ENCODE measurements at places on chromosomes 11 and 22.

GRCh38 chr11:120330045-120330444 lies 4.9 kb downstream of the TLCD5 start:
- no peak for DNase-seq

GRCh38 chr11:17528906-17529843 lies 15.0 kb downstream of the USH1C start:
- DNase-seq = no peak

DNA sequence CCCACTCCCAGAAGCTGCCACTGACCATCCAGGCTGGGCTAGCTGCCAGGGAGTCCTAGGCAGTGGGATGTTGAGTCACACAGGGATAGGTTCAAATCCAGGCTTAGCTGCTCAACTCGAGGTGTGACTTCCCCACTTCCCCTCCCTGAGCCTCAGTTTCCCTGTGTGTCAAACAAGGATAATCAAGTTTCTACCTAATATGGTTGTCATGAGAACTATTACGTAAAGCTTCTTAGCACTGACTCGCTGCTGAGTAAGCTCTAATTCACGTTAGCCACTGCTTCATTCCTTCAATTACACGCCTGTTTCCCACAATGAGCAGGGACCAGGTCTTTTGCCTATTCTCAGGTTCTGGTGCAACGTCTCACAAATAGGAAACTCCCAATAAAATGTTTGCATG lies 67.7 kb downstream of the SEZ6L start:
- DNase-seq = no peak

GRCh38 chr22:46727813-46728364 lies 10.2 kb downstream of the CERK start:
- no peak for DNase-seq

DNA sequence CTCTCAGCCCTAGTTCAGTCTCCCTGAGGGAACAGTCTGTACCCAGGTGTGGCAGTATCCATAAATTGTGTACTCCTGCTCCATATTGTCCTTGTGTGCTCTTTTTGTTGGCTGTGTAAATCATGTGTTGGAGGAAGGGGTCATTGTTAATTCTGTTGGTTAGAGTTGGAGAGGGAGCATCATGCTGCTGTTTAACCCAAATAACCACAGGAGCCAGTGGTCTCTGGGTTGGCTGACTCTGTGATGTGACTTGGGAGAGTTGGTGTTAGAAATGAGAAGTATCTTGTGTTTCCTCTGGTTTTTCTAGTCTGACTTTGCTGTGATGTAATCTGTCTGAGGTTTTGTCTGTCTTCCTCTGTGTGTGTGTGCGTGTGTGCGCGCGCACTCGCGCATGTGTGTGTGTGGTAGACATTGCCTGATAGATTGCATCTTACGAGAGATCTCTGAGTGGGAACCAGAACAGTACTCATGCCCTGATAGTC lies 30.5 kb downstream of the CTNND1 start:
- DNase-seq = peak; percentile 82

DNA sequence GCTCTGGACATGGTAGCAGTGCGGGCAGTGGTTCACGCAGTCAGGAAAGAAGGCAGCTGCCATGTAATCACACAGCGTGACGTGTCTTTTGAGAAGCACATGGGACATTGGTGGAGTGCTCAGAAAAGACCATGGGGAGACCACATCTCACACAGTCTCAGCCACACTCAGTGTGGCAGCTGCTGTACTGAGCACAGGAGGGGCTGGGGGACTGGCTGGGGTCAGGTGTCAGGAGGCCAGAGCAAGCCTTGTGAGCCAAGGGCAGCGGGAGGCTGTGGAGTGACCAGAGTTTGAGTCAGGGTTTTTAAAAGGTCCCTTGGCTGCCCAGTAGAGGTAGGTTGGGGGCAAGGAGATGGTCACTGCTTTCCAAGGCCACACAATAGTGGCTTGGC lies 18.5 kb downstream of the CLDN5 start:
- no peak for DNase-seq

DNA sequence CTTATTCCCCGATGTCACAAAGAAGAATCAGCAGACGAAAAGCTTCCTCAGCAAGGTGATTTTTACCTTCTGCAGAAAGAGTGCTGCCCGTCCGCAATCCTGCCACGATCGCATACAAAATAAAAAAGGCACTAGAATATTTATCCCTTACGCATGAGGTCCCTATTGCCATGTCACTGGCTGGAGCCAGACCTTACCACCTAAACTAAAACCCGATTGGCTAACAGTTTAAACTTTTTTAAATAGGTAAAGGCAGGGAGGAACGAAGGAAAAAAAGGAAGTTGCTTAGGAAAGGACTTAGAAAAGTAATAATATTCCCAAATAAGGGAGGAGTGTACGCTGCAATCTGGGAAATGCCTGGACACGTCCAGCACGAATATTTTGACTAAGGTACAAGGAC lies 21.2 kb upstream of the ALDH3B2 start:
- no peak for DNase-seq

- no peak for DNase-seq
Observed at GRCh38 chr11:61052182-61052972, 49.9 kb upstream of the CD5 start.

DNA sequence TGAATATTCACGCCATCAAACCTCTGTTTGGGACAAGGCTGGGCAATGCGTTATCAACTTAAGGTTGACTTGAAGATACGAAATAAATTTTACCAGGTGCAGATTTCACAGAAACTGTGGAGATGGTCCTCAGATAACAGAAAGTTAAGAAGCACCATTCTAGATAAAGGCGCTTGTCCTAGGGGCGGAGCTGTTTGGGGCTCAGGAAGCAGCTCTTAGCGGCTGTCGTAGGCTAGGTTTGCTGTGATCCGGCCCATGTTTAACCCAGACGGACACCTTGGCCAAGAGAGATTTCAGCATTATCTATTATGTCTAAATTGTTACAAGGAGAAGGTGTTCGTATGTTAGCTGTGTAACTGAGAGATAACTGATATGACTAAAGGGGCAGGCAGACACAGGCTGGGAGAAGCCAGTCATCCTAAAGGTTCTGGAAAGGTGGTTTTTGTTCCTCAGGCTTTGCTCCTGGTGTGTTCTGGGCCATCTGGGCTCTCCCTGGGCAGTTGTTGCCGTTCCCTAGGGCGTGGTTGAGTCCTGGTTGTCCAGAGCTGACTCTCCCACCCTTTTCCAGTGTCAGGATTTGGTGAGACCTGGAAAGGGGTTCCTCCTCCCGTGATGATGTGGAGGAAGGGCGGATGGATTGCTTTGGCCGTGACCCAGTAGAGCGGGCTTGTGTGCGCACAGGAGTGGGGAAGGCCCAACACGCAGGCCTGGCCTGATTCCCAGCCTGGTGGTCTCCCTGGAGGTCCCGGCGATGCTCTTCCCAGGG lies 25.8 kb downstream of the TPCN2 start:
- peak; percentile 45 for DNase-seq

DNA sequence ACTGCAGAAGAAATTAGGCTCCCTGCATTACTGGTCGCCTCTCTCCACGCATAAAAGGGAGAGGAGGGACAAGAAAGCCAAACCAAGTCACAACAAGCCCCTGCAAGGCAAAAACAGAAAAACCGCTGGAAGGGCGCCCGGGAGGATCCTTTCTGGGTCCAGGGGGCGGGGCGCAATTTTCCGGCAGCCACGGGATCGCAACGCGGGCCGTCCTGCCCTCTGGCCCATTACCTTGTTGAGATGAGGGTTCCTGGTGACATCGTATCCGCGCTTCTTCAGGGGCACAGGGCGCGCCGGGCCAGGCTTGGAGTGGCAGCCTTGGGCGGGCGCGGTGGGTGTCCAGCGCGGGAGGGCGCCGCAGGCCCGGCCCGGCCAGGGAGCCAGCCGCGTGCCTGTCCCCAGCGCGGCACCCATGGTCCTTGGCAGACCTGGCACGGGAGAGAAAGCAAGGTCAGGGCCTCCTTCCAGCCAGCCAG lies 847 bp downstream of the ME3 start:
- peak; percentile 47 for DNase-seq

- no peak for DNase-seq
Observed at GRCh38 chr11:65639623-65640482, 2.0 kb downstream of the SIPA1 start.

DNA sequence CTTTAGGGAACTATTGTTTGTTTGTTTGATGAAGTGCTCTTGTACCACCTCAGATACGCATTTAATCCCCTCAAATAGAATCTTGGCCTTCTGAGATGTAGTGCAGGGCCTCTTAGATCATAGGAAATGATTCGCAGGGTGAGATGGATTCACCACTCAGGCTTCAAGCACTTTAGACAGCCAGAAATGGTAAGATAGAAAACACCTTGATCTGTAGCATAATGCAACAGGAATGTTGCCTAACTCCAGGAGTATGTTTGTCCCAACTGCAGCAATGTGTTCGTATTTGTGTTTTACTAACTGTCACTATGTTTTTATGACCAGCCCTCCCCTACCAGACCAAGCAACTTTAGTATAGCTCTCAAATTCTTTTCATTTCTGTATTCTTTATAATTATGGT lies 761.2 kb downstream of the NELL1 start:
- no peak for DNase-seq

GRCh38 chr11:65003282-65003681 lies 6.5 kb upstream of the BATF2 start:
- DNase-seq = no peak

DNA sequence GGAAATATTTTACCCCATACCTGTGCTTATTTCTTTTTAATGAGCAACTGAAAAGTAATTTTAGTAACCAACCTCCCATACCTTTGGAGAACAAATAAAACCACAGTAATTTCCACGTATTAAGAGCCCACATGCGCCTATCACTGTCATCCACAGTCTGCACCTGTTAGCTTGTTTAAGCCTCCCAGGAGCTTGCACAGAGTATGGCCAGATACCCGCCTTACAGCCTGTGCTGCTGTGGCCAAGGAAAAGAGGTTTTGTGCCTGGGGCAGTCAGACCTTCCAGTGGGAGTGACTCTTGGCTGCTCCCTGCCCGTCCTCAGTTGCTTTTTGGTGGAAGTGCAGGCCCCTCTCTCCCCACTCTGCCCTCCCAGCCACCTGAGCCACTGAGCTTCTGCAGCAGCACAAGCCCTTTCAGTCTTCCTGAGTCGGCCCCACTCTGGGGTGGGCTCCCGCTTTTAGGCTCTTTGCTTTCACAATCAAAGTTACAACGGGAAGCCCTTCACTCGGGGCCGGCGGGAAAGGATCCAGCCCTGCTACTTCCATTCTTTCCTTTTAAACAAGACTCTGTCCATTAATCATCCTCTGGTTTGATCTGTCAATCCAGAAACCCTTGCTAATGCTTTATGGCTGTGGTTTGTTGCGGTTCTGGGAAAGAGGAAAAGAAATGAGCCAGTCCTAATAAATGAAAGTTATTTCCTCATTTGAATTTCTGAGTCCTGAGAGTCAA lies 308.8 kb downstream of the TBC1D22A start:
- no peak for DNase-seq

DNA sequence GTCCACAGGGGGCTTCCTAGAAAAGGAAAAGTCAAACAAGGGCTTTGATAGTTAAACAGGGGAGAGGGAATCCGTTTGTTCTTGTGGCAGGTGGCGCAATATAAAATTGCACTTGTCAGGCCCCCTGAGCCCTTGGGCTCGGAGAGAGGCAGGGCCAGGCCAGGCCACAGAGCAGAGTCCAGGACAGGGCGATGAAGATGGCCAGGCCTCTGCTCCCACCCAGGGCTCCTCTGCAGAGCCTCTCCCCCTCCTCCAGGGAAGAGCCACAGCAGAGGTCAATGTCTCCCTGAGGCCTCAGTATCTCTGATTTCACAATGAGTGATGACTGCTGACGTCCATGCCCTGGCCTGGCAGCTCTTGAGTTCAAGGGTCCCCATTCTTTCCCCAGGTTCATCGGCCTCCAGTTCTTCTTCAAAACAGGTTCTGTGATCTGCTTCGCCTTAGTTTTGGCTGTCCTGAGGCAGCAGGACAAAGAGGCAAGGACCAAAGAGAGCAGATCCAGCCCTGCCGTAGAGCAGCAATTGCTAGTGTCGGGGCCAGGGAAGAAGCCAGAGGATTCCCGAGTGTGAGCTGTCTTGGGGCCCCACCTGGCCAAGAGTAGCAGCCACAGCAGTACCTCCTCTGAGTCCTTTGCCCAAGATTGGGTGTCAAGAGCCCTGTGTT lies 36.4 kb upstream of the TPBGL start:
- no peak for DNase-seq

- DNase-seq = no peak
Observed at GRCh38 chr11:130070846-130071200, 1.1 kb downstream of the APLP2 start.

DNA sequence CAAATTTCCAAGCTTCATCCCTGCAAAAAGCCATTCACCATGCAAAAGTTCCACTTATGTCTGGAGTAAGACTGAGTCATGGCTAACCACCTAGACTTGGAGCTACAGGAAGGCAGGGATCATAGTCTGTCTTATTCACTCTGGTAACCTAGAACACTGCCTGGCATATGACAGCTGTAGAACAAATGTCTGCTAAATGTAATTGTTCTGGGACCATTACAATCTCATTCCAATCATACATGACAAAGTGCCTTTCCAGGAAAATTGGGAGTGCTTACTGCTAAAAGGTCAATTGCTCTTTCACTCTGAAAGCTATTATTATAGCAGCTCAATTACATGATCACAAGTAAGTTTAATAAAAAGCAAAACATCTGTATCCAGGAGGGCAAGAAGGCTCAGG lies 99.1 kb upstream of the CHRM4 start:
- DNase-seq = no peak

DNA sequence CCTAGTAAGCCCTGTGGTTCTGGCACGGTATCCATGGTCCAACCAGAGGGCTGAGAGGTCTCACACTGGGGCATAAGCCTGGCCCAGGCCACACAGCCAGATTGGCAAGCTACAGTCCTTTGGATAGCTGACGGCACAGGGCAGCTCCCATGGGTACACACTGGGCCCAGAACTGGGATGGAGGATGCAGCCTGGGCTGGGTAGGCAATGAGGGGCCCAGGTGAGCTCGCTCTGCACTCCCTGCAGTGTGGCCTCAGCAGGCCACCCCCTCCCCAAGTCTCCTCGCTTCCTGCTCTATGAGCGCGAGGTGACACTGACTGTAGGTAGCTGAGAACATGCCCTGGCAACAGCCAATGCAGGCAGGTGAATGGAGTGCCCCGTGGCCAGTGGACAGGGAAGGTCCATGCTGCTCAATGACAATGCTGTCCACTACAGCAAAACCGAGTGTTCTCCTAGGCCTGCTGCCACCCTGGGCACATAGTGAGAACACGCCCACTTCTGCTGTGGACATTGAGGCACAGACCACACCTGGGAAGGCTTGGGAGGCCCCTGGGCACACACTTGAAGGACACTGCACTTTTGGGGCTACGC lies 3.8 kb downstream of the ARVCF start:
- DNase-seq = no peak

- peak; percentile 58 for DNase-seq
Observed at GRCh38 chr11:110293389-110293788, 3.0 kb downstream of the RDX start.
